EH (cell line): ENCODE measurements at places on chromosomes 6 and 20.

DNA sequence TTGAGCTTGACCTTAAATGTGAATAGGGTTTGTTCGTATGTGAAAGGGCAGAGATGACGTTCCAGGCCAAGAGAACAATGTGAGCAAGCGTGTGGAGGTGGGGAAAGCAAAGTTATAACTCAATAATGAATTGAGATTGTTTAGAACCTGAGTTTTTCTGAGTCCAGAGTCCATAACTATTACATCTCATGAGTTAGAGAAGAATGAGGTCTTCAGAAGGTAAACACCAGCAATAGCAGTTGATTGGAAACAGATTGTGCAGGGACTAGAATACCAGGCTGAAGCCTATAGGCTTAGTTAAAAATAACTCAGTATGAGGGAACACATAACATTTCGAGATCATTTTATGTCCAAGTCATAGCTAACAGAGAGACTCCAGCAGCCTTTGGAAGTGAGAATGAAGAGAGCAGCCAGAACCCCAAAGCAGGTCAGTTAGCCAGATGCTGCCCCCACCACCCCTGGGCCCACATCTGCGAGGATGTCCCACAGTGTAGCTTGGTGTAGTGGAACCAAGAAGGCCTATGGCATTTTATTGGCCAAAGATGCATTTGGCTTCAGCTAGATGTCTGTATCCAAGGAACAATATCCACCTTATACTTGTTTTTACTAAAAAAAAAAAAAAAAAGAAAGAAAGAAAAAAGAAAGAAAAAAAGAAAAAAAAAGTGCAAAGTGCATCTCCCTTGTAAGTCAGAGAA lies 121.7 kb downstream of the TNFRSF21 start:
- DNase-seq, result peak; percentile 72

DNA sequence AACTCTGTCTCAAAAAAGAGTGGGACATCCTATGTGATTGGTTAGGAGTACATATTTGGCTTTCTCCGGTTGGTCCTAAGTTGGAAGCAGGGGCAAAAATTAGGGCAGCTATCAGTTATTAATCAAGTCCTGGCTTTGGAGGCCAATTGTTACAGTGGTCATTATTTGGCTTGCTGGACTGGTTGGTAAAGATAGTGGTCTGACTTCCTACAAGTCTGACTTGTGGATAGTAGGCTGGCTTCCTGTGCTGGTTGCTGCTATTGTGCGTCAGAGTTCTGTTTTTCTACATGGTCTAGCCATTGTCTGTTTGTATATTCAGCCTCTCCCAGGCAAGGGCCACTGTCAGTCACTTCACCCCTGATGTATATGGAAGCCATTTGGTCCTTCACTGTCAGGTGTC lies 7.0 kb downstream of the ACOT8 start:
- no peak for DNase-seq

DNA sequence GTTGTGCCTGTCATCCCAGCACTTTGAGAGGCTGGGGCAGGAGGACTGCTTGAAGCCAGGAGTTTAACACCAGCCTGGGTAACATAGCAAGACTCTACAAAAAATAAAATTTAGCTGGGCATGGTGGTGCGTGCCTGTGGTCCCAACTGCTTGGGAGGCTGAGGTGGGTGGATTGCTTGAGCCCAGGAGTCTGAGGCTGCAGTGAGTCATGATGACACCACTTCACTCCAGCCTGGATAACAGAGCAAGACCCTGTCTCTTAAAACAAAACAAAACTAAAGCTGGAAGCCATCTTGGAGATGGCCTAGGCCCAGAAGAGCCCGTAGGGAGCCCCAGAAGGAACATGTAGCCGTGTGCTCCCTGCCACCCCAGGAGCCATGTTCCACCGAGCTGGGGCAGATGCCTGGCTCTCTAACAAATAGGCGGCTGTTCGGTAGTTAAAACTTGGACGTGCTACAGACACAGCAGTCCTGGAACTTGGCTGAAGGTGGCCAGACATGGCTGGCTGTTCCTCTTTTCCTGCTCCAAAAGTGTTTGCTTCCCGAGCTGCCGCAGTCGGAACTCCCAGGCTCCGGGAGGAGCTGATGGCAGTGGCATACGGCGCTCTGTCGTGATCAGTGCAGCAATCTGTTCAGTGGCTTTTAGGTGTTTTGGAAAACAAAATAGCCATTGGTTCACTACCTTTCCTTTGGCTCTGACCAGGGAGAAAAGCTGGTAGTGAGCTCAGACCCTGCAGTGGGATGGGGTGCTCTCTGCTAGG lies 37.0 kb downstream of the DYNLT1 start:
- DNase-seq, result peak; percentile 10

DNA sequence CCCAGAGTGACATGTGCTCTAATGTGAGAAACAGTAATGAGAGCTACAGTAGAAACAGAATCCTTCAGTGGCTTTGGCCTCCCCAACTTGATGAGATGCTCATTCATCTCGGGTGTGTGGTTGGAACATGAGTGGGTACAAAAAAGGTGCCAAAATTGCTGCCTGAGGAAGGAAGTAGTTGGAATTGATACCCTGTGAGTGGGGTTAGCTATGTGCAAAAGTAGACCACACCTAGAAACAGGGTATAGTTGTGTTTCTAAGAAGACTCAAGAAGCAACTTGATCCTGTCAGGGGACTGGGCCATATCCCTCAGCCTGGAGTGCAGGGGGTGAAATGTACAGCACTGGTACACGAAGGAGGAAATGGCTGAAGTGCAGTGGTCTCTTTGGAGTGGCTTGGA lies 206.4 kb upstream of the SUPT3H start:
- DNase-seq, result no peak

DNA sequence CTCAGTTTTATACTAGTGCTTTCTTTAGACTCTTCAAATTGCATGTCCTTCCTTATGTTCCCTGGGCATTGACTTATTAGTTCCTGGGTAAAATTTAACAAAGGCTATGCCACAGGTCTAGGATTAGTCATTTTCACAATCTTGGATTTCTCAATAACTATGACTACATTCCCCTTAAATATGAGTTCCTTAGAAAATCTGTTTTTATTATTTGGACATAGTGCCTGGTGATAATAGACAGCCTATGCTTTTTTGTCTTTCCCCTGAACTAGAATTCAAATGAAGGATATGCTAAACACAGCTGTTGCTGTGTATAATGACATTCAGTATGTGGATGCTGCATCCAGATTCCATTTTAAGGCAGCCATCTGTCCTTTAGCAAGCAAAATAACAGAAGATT lies 1252.8 kb upstream of the GJE1 start:
- peak; percentile 59 for DNase-seq
